Myocyte (in vitro differentiated cells): ENCODE measurements at places on chromosomes 7 and 10. TPM values are rescaled to one million over a fixed set of nuclear protein-coding genes. Genes with fewer than 3 reads are reported as not detected.

DNA sequence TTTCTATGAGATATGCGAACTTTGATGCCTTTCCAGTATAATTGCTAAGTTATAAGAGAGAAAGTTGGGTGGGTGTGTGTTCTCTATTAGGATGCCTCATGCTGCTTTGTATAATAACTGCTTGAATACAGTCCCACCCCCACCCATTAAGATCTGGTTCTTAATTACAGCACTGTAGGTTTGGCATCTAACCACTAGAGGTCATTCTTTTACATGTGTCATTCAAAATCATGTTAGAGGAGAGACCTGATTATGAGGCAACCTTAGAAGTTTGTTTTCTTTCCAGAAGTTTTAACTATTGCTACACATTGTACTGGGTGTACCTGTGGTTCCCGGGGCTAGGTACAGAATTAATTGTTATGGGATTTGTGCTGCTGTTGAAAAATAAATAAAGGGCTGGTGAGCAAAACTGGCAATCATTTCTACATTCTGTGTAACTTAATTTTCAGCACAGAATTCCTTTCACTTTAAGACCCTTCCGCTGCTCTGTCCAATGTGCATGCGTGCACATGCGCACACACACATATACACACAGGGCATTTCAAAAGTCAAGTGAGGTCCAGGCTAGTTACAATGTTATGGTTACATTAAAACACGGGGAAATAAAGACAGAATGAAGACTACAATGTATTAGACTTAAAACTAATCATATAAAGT, 1156.3 kb downstream of the SORCS3 start:
- DNase-seq = no peak

ZP3 gene
- total RNA-seq = 1.6 TPM in 1 of 2 replicates, not detected in the other

- DNase-seq = no peak
Observed at GRCh38 chr10:58840840-58841435, 328.3 kb downstream of the BICC1 start.

- DNase-seq = no peak
Observed at GRCh38 chr10:63696205-63696604, 175.0 kb downstream of the REEP3 start.

GRCh38 chr10:17645621-17646345, 1.8 kb downstream of the STAM start:
- no peak for DNase-seq

GRCh38 chr7:50853311-50853710, 70.6 kb upstream of the GRB10 start:
- DNase-seq = no peak
